ENCODE measurements at places on chromosomes 12 and 14. TPM values are rescaled to one million over a fixed set of nuclear protein-coding genes. Genes with fewer than 3 reads are reported as not detected.

Gene GZMB
- total RNA-seq = 8.1 TPM

- no peaks in the 10 kb centered on the region for H3K36me3 ChIP-seq
- H3K4me3 ChIP-seq = no peak overlapping the region
- no peak overlapping the region for H3K27ac ChIP-seq
- DNase-seq = no peak
These were observed 92.6 kb downstream of the EMP1 start for GRCh38 chr12:13288937-13289652.

DNA sequence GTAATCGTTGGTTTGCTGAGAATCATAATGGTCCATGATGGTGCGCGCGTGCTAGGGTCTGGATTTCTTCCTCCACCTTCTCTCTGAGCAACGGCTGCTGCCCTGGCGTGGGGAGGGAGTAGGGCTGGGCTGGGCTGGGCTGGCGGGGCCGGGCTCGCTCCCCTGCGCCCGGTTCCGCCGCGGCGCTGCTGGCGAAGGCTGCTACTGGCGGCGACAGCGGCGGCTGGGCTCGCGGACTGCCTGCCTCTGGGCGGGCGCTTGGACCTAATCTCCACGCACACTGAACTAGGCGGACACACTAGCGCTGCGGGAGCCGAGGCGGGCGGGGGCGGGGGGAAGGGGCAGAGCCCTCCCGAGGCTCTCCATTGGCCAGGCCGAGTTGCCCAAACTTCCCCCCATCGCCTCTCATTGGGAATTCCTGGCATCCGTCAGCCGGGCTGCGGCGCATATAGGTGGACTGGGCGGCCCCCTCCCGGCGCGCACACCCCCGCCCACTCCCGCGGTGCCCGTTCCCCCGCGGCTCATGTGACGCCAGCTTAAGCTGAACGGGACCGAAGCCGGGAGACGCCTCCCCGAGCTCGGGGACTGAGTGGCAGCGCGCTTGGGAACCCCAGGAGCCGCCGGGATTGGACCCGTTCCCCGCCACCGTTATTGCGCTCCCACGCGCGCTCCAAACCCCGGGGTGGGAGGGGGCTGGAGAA, at the start of gene ACTN1:
TSS of gene ACTN1 (minus strand) at position 282 of the 701 bp plus-strand sequence. CDS start at position 36, 246 bp downstream.
- peak; percentile 97 for DNase-seq
- H3K27ac ChIP-seq = peak within 1 kb of the TSS; percentile 93
- H3K4me1 ChIP-seq = peaks cover 25% of the 10 kb centered on the region

DNA sequence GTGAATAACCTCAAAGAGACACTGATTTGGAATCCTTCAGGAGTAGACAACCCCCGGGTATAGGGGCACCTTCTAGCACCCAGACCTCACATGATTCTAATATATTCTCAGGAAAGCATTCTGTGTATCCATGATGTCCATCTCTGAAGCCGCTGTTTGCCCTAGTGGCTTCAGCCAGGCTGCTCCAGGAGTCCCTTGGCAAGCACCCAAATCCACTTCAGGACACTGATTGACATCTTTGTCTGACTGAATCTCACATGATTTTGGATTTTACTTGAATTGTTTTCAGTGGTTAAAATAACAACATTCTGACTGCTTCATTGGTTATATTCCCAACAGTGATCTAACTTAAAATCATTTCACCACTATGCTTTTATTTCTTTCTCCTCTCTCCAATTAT, 390.5 kb upstream of the CLEC14A start:
- DNase-seq = no peak
- H3K27ac ChIP-seq = no peak overlapping the region
- H3K4me1 ChIP-seq = no peaks in the 10 kb centered on the region
- no peaks in the 10 kb centered on the region for H3K27me3 ChIP-seq
- no peaks in the 10 kb centered on the region for H3K36me3 ChIP-seq
- no peak overlapping the region for H3K4me3 ChIP-seq

Measured in upper lobe of right lung (tissue), 1 donor.